ENCODE measurements at places on chromosomes 11 and 22.

DNA sequence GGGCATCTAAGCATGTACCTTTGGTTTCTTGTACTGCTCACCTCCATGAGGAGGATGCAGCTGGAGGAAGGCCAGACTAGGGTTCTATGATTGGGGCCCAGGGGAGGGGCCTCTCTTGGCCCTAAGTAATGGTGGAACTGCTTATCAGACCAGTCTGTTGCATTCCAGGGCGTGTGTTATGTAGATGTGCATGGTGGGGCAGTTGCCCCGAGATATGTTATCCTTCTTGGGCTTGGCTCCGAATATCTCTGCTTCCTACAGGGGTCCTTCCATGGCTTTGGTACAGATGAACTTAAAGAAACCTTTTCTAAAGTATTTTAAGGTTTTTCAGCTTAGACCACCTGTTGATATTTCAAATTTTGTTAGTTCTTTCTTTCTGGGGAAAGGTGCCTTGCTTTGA is 126.0 kb downstream of the SWAP70 start:
- DNase-seq: no peak

- DNase-seq: no peak
Observed at GRCh38 chr11:76251226-76251575, 44.9 kb upstream of the WNT11 start.

DNA sequence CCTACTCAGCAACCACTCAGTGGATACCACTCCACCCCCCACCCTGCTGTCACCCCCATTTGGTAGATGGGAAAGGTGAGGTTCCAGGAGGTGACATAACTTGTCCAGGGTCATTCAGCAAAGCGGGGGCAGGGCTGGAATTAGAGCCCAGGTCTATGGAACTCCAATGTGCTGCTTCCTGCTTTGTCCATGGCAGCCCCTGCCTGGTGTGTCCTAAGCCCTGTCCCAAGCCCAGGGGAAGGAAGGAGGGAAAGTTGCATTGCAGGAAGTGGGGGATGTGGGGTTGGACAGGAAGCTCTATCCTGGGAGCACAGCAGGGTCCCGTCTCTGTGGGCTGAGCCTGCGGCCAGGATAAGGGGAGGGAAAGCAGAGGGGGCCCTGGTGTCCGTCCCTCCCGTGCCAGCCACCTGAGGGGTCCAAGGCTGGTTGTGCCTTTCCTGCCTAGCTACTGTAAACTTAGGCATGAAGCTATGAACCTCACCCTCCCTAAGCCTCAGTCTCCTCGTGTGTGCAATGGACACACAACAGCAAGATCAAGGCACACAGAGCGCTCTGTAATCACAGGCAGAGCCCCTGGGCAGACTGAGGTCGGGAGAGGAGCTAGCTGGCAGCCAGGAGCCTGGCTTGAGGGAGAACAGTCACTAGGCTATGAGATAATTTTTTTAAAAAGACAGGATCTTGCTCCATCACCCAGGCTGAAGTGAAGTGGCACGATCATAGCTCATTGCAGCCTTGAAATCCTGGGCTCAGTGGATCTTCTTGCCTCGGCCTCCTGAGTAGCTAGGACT is 12.9 kb downstream of the GAL3ST1 start:
- peak; percentile 75 for DNase-seq

DNA sequence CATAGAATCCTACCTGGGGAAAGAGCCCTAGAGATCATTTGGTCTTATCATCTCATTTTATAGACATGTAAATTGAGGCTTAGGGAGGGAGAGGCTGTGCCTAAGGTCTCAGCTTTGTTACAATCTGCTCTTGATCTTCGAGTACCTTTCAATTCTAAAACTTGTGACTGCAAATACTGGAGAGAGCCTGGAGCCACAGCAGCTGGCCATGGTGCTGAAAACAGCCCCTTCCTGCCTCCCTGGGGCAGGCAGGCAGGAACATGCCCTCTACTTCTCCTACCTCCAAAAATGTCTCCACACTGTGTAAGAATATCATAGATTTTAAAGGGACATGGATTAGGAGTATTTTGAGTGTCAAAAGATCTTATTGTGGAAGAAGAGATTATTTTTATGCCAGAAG is 52.2 kb downstream of the C22orf42 start:
- DNase-seq: no peak

DNA sequence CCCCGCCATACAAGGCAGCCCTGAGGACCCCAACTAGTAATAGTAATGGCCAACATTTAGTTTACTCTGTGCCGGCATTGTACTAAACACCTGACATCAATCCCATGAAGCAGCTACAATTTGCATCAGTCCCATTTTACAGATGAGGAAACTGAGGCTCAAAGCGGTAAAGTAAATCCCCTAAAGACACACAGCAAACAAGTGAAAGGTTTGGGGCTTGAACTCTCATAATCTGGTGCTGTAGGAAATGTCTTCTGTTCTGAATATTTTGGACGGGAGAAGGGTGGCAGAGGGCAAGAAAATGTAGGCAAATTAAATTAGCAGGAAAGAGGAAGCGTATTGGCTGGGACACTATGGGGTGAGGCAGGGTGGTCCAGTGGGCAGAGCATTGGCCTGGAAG is 160.3 kb upstream of the SYT13 start:
- no peak for DNase-seq

DNA sequence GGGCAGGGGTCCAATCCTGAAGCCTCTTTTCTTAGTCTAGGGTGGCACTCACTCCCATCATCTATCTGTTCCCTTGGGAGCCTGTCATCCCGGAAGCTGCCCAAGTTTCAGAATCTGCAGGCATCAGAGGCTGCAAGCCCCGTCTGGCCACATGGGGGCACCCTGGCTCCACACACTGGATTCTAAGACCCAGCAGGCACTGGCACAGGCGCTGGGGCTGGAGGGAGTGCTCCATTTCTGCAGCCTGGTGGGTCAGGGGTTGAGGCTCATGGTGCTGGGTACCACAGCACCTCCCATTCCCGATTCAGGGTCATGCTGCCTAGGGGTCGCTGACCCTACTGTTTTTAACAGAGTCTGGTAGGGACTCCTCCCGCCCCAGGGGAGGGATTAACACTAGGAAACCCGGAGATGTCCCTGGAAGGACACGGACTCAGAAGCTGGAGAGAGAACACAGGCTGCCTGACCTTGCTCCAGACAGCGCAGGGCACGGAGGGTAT is 243.9 kb upstream of the SYN3 start:
- DNase-seq: peak; percentile 35

DNA sequence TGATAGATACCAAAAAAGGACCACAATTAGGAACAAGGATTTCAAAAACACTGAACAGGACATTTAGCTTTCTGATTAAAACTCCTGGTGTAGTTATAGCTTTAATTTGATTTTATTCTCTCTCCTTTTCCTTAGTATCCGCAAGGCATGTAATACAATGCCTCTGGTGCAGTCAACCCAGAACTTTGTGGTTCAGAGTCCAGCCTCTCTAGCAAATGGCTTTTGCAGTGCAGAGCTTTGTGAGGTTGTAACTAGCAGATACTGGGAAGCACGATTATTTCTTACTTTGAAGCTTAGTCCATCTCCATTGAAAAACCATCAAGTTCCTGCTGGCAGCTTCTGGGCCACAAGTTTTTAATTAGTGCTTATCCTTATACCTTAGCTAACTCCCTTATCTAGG is 79.8 kb downstream of the GRIA4 start:
- DNase-seq: no peak

DNA sequence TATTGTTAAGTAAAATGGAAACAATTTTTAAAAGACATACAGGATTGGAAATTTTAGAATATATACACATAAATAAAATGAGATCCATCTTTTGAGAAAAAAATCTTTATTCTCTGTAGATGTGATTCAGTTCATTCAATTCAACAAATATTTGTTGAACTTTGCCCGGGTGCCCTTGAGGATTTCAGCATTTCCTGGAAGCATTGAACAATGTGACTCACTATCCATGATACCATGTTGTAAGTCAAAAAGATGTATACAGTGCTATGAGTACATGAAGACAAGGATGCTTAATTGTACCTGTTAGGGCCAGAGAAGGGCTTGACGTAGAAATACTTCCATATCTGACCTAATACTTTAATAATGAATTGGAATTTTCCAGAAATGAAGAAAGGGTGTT is 353.7 kb downstream of the METTL15 start:
- no peak for DNase-seq

DNA sequence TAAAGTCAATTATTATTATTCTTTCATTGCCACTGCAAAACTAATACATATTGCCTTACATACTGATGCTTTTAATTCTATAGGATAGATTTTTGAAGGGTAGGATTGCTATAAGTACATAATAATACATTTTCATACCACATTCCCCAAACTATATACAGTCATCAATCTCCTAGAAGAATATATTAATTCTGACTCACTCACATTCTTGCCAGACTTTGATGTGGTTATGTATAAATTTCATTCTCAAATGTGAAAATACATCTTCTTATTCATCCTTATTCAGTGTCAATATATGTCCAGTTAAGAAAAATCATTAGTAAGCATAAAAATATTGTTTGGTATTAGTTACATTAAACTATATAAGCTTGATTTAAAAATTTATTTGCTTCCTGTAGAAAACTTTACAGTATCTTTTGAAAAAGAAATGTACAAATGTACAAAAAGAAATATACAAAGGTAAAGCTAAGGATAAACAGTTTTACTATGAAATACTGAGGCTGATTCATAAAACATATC is 458.8 kb upstream of the CNTN5 start:
- no peak for DNase-seq

GRCh38 chr22:25057013-25057881 is 104.7 kb downstream of the KIAA1671 start:
- no peak for DNase-seq

DNA sequence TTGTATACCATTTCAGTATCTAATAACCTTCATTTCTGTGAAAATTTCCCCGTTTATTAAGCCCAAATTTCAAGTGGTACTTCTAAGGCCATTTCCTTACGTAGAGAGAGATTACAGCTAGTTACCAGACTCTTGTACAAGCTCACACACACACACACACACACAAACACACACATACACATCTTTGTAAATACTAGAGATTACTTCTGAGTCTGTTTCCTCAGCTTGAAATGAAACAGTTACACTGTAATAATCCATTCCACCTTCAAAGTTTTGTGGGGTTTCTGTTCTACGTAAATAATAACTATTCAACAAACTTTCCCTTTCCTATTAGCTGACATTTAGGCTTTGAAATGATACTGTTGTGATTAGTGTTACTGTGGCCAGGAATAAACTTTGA is 6.2 kb downstream of the POGLUT3 start:
- no peak for DNase-seq

DNA sequence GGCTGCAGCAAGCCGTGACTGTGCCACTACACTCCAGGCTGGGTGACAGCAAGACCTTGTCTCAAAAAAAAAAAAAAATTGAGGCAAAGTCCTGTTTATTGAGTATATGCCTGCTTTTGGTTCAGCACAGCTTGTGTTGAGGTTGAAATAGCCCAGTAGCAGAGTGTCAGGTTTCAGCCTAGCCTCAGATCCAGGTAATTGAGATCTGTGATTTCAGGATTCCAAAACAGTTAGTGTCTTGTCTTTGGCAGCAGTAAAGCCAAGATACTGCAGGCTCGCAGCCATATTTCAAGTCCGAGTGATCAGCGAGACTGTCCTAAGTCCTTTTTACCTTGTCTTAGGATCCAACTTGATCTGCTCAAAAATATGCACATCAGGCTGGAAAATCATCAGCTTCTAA is 27.0 kb downstream of the CUL5 start:
- no peak for DNase-seq

DNA sequence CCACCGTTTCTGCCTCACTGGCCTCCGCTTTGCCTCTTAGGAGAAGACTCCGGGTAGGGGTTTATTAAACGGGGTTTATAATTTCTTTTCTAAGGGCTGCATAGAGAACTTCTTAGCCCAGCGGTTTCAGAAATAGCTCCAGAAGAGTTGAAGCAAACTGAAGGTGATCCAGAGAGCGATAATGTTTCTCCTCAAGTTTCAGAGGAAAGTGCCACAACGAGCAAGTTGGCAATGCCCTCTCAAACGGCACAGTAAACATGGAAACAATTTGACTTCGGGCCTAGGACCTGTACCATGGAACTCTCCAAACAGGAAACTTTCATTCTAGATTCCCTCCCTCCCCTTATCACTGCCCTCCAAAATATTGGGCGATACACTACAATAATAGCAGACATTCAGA is 1.0 kb downstream of the ADSL start:
- no peak for DNase-seq

- no peak for DNase-seq
Observed at GRCh38 chr11:64996710-64997380, at the start of gene BATF2. TSS of gene BATF2 (minus strand) at chr11:64996971. CDS start at chr11:64996914, 57 bp downstream.

DNA sequence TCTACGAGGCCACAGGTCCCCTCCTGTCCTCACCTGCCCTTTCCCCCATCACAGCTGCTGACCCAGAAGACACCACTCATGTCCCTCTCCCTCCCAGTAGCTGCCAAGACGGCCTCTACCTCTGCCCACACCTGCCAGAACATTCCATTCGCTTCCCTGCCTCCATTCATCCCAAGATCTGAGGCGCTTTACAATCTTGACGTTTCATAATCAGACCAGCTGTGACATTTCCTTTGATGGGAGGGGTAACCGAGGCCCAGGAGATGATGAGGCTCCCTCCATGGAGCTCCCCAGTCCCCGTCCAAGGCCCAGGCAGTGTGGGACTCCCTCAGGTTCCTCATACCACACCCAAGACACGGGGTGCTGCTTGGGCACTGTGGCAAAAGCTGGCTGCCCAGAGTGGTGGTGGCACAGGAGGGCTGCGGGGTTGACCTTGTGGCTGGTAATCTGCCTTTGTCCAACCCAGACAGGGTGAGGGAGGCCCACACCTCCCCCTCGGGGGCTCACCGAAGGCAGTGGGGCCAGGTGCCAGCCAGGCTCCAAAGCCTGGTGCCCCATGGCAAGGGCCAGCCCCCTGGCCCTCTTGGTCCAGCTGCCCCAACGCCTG is 17.3 kb downstream of the PHLDA2 start:
- no peak for DNase-seq

GRCh38 chr22:32538521-32538920 is 63.9 kb downstream of the FBXO7 start:
- no peak for DNase-seq

DNA sequence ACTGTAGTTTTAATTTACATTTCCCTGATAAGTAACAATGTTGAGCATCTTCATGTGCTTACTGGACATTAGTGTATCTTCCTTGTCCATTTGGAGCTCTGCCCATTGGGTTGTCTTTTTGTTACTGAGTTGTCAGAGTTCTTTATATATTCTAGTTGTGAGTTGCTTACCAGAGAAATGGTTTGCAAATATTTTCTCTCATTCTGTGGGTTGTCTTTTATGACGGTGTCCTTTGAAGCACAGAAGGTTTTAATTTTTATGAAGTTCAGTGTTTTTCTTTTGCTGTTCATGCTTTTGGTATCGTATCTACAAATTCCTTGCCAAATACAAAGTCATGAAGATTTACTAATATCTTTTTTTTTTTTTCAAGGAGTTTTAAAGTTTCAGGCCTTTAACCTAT is 42.4 kb downstream of the ZBTB44 start:
- no peak for DNase-seq

GRCh38 chr22:36457688-36458450 is 23.6 kb downstream of the TXN2 start:
- no peak for DNase-seq

Measured in iPS DF 19.7 (cell line).